ENCODE measurements at places on chromosomes 5 and 9.

- DNase-seq: no peak
These were observed 555.0 kb downstream of the RAB3C start for GRCh38 chr5:59137846-59138245.

DNA sequence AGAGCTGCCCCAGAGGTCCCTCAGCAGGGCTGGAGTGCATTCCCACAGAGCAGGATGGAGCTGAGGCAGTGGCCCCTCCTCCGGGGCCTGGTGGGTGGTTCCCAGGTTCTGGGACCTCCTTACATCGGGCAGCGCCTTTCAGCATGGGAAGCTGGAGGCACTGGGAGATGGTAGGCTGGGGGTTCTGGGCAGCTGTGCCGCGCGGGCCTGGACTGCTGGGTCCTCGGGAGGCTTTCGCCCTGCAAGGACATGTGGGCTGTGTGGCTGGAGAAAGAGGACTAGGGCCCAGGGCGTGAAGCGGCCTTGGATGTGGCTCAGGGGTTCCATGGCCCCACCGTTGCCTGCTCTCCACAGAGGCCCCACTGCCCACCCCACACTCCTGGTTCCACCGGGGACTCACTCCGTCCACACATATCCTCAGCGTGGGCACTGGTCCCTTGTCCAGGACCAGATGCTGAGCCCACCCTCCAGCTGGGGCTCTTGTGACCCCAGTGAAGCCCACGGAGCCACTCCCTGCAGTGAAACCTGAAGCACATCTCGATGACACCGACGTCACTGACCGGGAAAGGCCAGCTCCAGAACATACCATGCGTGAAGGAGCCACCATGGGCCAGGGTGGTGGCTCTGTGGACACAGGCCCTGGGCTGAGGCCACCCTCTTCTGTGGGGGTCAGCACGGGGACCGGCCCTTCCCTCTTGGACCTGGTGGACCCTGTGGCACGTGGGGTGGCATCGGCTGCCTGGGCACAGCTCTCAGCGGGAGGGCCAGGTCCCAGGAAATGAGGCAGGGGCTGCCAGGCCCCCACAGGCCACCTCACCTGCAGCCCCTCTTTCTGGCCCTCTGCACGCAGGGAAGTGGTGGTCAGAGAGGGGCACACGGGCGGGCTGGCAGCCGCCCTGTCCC is 31.5 kb upstream of the NKD2 start:
- no peak for DNase-seq

GRCh38 chr5:179436321-179437122 is 91.3 kb upstream of the ADAMTS2 start:
- no peak for DNase-seq

DNA sequence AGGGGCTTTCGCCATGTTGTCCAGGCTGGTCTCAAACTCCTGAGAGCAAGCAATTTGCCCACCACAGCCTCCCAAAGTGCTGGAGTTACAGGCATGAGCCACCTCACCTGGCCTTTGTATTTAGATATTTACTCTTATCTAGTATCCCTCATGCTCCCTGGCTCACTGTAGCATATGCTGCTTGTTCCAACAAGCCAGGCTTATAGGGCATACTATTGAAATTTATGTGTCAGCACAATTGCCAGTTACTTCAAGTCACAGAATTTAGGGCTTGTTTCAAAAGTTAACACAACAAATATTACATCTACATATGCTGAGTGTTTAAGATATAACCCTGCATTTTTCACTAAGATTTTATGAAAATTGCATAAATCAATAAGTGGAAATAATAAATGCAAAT is 469.2 kb upstream of the ZNF608 start:
- no peak for DNase-seq

GRCh38 chr5:33588654-33589372 is 148.0 kb downstream of the TARS1 start:
- DNase-seq: peak; percentile 1

- DNase-seq: no peak
These were observed 62.7 kb upstream of the NR5A1 start for GRCh38 chr9:124569942-124570341.

All from activated naive CD4-positive, alpha-beta T cell (primary cell).